ENCODE measurements at places on chromosomes 1 and 21. TPM values are rescaled to one million over a fixed set of nuclear protein-coding genes. Genes with fewer than 3 reads are reported as not detected.

DNA sequence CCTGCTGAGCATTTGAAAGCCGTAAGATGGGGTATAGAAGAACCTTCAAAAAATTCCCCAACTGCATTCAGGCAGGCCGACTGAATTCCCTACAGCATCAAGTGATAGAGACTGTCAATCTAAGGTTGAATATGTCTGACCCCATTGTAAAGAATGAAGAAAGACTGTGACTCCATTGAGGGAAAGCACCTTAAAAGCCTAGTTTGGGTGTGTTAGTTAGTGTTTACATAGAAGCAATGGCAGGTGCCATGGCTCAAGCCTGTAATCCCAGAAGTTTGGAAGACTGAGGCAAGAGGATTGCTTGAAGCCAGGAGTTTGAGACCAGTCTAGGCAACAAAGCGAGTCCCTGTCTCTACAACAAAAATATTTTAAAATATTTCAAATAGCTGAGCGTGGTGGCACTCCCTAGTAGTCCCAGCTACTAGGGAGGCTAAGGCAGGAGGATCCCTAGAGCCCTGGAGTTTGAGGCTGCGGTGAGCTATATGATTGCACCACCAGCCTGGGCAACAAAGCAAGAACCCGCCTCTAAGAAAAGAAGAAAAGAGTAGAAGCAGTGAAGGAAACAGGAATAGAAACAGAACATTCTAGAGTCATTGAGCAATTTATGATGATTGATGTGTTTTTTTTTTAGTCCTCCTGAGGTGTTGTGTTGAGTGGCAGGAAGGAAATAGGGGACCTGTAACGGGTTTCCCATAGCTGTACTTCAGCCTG is 15.4 kb downstream of the POLR3GL start:
- no peaks in the 10 kb centered on the region for H3K27me3 ChIP-seq
- peak overlapping the region; percentile 90 for H3K27ac ChIP-seq
- H3K4me3 ChIP-seq, result peak overlapping the region; percentile 4
- DNase-seq, result no peak

DNA sequence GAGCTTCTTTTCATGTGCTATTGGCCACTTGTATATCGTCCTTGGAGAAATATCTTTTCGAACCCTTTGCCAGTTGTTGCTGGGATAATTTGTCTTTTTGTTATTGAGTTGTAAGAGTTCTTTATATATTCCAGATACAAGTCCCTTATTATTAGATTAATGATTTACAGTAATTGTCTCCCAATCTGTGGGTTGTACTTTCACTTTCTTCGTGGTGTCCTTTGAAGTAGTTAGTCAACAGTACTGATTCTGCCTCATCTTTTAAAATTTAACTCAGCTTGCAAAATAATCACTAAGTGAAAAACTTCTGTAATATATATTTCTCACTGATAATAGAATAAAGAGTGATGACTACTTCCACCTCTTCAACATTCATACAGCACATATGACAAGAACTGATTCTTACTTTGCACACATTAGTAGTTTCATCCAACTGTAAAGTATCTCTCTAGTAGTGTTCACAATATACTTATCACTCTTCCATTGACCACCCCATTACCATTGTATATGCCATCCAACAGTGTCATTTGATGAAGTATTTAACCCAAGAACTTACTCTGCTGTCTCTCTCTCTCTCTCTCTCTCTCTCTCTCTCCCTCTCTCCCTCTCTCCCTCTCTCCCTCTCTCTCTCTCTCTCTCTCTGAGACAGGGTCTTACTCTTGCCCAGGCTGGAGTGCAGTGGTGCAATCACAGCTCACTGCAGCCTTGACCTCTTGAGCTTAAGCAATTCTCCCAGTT is 104.2 kb upstream of the DMRTA2 start:
- H3K4me3 ChIP-seq, result no peak overlapping the region
- no peak for DNase-seq
- peaks cover 3% of the 10 kb centered on the region for H3K36me3 ChIP-seq
- no peak overlapping the region for H3K27ac ChIP-seq

DNA sequence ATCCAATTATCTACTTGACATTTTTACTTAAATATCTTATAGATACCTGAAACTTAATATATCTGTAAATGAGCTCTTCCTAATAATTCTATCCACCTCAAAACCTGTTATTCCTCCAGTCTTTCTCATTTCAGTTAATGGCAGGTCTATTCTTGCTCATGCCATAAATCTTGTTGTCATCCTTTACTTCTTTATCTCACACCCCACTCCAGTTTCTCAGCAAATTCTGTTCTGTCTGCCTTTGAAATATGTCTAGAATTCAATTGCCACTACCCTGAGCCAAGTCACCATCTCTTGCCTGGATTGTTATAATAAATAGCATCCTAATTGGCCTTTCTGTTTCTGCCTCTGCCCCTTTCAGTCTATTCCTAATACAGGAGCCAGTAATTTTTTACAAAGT is 105.8 kb downstream of the MAN1A2 start:
- no peak overlapping the region for H3K27ac ChIP-seq
- H3K27me3 ChIP-seq, result no peaks in the 10 kb centered on the region
- no peak for DNase-seq
- H3K4me3 ChIP-seq, result no peak overlapping the region

- no peaks in the 10 kb centered on the region for H3K36me3 ChIP-seq
- no peak overlapping the region for H3K4me3 ChIP-seq
- H3K27me3 ChIP-seq, result no peaks in the 10 kb centered on the region
- DNase-seq, result no peak
- peak overlapping the region; percentile 8 for H3K27ac ChIP-seq
Observed at GRCh38 chr1:109788695-109789521, 25.2 kb upstream of the EPS8L3 start.

- peaks cover 15% of the 10 kb centered on the region for H3K36me3 ChIP-seq
- peaks cover 16% of the 10 kb centered on the region for H3K4me1 ChIP-seq
- peak overlapping the region; percentile 87 for H3K4me3 ChIP-seq
- peak overlapping the region; percentile 97 for H3K27ac ChIP-seq
Observed at GRCh38 chr1:25247829-25248754, 838 bp upstream of the RSRP1 start.

DNA sequence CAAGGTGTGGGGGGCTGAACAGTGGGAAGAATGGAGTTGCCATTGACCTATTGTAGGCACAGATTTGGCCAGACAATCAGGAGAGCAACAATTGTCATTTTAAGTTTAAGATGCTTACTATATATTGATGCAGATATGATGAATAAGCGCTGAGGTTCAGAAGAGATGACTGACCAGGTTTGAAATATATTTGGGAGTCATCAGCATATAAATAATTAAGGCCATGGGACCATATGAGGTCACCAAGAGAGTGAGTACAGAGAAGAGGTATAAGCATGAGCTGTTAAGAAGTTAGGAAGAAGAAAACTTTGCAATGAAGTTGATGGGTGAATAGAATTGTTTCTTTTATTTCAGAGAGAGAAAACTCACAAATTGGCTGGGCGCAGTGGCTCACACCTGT is 4.5 kb upstream of the GADD45A start:
- no peak for DNase-seq
- no peaks in the 10 kb centered on the region for H3K36me3 ChIP-seq
- no peak overlapping the region for H3K27ac ChIP-seq
- H3K27me3 ChIP-seq, result no peaks in the 10 kb centered on the region
- H3K4me1 ChIP-seq, result peaks cover 4% of the 10 kb centered on the region
- H3K4me3 ChIP-seq, result no peak overlapping the region

TMEM51 gene
- total RNA-seq, result 3.9 TPM

TINAGL1 gene
- total RNA-seq, result 41.2 TPM

CFHR5 gene
- total RNA-seq, result 0.59 TPM

EDN2 gene
- 0.66 TPM for total RNA-seq
